ENCODE measurements at places on chromosomes 11 and 22.

GRCh38 chr11:12028303-12028702 is 19.9 kb upstream of the DKK3 start:
- DNase-seq: no peak

DNA sequence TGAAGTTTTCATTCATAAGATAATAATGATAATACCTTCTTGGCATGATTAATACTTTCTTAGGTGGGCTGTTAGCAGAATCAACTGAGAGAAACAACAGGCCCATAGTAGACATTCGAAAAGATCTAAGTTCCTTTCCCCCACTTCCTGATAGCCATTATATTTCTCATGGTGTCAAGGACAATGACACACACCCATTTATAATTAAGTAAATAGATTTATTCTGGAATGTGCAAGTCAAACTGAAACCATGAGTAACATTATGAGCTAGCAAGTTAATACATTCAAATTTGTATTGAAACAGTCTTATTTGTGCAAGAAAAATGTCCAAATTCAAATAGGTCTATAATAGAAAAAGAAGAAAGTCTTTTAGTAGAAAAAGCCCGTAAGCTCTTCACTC is 301.1 kb downstream of the GUCY1A2 start:
- no peak for DNase-seq

DNA sequence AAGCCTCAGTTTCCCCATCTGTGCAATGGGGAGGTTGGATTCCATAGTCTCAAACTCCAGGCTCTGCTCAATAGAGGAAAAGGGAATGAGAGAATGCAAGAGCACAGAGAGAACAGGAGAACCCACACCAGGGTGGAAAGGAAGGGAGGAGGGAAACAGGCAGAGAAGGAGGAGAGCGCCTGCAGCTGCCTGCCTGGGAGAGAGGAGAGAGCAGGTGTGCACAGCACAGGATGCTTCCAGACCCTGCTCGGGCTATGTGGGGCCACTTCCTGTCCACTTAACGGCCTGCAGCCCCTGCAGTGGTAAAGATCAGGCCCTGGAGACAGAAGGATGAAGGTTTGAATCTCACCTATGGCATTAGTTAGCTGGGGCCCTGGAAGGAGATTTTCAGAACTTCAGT is 12.3 kb downstream of the LRRC32 start:
- DNase-seq: no peak

GRCh38 chr11:7578276-7578955 is 64.6 kb downstream of the PPFIBP2 start:
- DNase-seq: peak; percentile 61

DNA sequence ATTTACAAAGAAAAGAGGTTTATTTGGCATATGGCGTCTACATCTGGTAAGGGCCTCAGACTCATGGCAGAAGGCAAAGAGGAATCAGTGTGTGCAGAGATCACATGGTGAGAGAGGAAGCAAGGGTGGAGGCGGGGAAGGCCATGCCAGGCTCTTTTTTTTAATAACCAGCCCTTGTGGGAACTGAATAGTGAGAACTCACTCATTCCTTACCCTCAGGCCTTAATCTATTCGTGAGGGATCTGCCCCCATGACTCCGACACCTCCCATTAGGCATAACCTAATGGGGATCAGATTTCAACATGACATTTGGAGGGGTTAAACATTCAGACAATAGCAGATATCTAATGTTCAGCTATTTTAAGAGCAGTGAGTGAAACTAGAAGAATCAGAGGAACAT is 55.7 kb downstream of the ATM start:
- no peak for DNase-seq

DNA sequence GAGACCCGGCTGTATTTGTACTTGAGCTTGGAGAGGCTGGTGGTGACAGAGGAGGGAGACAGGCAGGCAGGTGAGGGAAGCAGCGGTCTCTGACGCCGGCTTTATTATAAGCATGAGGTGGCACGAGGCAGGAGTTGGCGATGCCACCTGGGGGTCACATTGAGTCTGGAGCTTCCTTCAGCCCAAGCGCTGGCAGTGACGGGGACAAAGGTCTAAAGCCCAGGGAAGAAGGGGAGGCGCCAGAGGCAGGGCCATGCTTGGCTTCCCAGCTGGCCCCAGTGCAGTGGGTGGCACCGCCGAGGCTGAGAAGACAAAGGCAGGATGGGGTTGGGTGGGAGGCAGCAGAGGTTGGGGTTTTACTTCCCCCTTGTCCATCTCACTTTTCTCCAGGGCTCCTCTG is 4.5 kb downstream of the FXYD2 start:
- no peak for DNase-seq

- DNase-seq: no peak
Measured at GRCh38 chr11:26278354-26278753, 53.6 kb upstream of the ANO3 start.

GRCh38 chr11:21511835-21512440 is 680.9 kb upstream of the ANO5 start:
- peak; percentile 47 for DNase-seq

DNA sequence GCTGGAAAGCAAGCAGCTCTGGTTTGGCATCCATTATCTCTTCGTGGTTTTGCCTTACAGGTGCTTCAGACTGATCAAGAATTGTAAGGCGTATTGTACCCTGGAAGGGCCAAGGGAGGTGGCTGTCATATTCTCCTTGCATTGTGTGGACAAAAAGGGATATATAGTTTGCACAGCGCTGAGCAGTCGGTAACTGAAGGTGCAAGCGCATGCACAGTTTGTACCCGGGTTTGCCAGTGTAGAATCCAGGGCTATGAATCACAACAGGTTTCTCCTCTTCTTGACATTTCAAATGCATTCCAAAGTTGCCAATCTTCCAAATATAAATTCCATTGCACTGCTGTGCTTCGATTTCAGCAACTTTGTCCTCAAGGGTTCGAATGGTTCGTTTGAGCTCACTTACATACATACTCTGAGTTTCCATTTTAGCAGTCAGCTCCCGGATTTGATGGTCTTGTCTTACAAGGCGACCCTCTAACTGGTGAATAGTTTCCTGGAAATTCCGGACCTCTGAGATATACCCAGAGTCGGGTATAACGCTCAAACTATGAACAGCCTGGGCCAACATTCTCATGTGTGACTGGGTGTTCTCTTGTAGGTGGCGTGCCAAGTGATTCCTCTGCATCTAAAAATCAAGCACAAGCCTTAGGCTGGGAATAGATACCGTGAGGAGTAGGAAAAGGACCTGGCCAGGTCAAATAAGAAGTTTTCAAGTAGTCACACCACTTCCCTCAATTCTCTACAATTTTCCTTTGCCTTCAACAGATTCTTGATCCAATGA is 19.9 kb downstream of the TRAF6 start:
- no peak for DNase-seq

DNA sequence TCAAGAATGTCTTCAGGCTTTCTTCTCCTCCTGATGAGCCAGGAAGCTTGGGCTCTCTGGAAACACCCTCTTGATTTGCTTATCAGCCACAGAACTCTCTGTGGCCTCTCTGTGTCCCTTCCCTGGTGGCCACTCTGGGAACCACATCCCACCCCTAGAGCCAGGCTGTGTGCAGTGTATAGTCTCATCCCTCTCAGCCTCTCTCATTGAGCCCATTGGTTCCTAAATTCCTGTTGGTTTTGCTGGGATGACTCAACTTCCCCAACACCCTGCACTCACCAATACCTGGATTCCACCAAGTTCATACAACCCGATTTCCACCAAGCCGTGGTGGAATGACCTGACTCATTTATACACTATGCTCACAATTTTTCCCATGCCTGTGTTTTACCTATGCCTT is 5.2 kb downstream of the IRAG1 start:
- DNase-seq: no peak

GRCh38 chr11:14551380-14551779 is 31.2 kb upstream of the PSMA1 start:
- no peak for DNase-seq

GRCh38 chr11:76939219-76939631 is 78.5 kb downstream of the ACER3 start:
- no peak for DNase-seq

GRCh38 chr11:8790968-8791367 is 108.4 kb downstream of the RPL27A start:
- DNase-seq: no peak

DNA sequence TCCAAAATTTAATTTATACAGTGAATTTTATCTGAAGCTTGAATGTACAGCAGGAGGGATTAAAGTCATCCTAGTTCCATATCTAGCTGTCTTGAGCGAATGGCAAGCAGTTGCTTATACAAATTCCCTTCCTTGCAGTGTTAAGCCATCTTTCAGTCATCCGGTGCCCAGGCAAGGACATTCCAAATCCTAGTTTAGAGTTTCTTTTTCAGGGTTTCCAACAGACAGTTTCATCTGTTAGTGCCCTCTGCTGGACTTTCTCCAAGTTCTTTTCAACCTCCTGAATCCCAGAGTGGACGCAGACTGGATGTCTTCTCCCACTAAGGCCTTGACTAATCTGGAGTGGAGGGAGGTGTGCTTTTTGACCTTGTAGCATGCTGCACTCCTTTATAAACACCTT is 45.4 kb downstream of the GRAMD1B start:
- peak; percentile 14 for DNase-seq

DNA sequence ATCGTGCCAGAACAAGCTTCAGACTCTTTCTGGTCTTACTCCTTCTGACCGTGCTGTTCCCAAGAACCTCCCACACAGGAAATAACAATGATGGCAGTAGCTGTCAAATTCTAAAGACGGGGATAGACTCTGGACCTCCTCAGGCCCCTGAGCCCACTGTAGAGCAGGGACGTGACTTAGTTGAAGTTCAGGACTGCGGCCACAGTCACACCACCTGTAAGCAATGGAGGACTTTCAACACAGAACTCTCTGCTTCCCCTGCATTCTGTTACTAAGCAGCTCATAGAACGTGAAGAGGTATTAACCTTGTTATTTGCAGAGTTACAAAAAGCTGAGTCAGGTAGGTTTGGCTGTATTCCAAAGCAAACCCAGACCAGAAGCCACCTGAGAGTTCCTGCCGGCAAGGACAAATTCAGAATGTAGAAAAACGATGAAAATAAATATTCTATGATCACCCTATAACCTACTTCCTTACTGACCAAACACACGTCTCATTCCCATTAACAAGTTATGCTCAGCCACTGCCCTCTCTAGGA is 12.7 kb downstream of the TMEM45B start:
- no peak for DNase-seq

DNA sequence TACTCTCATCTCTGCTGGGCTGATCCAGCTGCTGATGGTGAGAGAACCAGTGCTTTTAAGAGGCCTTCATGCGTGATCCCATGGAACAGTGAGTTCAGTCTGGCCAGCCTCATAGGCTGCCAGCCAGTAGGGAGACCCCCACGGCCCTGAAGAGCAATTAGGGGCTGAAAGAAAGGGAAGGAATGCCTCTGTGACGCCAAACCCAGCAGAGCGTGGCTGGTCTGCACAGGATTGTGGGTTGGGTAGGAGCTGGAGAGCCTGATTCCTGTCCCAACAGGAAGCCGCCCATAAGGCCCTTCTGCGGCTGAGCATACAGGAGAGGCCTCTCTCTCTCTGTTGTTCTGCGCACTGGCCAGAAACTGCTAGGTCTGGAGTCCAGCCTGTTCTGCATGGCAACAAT is 181.5 kb upstream of the E2F8 start:
- DNase-seq: no peak

DNA sequence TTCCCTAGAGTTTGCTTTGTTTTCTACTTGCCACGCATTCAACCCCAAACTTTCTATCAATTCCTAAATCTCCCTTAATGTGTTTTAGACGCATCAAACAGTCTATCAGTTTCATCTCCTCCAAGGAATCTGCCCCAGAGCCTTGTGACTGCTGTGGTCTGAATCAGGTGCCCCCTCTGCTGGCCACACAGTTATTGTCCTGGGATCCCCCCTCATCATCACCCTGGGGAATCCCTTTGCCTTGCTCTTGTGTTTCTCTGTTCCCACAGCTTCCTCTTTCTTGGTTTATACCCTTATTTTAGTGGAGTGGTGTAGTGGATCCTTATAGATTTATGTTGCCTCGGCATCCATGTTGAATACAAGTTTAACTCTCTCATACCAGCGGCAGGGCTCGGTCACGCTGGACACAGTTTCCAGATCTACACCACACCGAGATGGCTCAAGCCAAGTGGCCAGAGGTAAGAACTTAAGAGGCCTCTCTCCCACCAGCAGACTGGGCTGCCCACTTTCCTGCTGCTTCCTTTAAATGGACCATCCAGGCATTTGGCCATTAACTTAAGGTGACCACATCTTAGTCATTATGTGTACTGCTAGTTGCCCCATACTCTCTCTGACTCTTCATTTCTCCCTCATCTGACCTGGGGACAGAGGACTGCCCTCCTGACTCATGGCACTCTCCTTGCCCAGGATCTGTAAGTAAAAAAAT is 8.2 kb downstream of the UPB1 start:
- no peak for DNase-seq

DNA sequence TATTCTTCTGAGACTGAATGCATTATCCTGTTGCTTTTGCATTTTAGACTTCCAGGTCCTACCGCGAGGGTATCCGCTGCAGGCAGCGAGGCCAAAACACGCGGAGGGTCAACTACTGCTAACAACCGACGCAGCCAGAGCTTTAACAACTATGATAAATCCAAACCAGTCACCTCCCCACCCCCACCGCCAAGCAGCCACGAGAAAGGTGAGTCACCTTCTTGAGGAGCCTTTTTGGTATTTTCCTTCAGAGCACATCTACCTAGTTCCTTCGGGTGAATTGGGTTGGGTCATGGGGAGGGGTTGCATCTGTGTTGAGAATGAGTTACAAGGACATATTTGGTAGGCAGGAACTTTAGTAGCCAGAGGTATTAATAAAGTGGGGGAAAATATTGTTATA is 179.8 kb downstream of the NAV2 start:
- DNase-seq: no peak

- DNase-seq: no peak
Measured at GRCh38 chr11:119810478-119811232, 81.7 kb upstream of the NECTIN1 start.

DNA sequence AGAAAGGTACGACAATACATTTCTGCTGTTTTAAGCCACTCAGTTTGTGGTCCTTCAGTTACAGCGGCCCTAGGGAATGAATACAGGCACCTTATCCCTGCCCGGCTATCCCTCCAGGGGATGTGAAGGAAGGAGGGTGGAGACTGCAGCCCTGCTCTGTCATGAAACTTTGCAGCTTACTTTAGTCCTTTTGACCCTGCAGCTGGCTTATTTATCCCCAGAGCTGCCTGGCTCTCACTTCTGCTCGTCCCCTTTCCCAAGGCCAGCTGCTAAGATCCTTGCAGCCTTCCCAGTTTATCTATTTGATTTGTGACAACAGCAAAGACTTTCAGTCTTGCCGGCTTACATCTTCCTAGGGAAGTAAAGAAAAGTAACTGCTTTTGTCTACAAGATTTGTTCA is 55.2 kb downstream of the SC5D start:
- no peak for DNase-seq
